ENCODE measurements at places on chromosomes 1 and 21. TPM values are rescaled to one million over a fixed set of nuclear protein-coding genes. Genes with fewer than 3 reads are reported as not detected.
A peak's percentile ranks its signal among the peaks of the same experiment; 100 is the strongest.

GRCh38 chr1:228139406-228139930 lies 611 bp upstream of the GUK1 start:
- DNase-seq, result no peak

GRCh38 chr1:222546091-222546490 lies 1.8 kb downstream of the HHIPL2 start:
- no peak for DNase-seq

DNA sequence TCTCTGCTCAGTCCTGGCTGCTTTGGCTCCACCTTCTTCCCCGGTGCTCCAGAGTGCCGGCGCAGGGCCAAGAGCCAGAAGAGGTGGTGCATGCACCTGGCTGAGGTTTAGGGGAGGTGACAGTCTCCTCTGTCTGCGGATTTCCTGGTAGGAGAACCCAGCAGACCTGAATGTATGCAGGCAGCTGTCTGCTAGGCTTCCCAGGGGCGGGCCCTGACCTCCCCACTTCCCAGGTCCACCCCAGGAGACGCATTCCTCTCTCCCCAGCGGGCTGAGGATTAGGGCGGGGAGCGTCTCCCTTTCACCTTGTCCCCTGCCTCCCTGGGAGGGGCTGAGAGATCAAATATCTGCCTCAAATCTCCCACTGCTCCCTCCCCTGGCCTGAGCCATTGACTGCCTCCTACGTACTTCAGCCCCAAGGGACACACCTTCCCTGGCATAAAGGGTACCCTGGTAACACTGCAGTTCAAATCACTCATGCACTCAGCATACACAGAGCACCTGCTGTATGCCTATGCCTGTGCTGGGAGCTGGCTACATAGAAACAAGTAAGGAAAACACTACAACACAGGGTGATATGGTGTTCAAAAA lies 27.5 kb downstream of the DMBX1 start:
- DNase-seq, result peak; percentile 48

- DNase-seq, result no peak
These were observed 1.8 kb downstream of the C2CD2 start for GRCh38 chr21:41951876-41952567.

DNA sequence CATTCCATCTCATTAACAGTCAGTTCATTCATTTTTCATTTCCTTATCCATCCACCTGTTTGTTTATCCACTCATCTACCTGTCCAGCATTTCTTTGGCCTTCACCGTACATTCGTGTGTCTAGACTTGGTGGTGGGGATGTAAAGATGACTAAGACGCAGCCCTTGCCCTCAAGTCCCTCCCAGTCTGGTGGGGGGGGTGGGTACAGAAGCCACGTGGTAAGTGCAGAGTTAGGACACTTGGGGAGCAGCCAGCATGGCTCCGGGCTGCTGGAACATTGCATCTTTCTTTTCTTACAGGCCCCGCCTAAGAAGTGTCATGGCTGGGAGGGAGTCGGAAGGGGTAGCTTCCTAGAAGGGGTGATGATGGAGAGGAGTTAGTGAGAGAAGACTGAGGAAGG lies 17.2 kb downstream of the KIF26B start:
- no peak for DNase-seq

Gene MIXL1
- total RNA-seq, result not detected

DNA sequence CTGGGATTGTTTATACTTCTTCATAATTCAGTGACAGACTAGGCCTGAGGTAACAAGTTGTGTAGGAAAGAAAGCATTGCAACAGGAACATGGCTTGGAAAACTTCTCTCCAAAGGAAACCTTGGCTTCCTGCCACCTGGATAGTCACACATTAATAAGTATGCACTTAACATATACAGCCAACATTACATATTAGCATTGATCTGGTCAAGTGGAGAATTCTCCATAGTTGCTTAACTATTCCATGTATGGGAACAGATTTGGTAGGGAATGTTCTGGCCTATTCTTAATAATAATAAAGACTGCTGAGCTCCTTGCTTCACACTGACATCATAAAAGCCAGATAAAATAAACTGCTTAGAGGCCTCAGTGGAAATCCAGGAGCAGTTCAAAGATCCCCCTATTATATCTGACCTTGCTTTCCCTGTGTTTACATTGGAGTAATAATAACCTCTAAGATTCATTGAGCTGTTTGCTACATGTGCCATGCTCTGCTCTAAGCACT lies 27.2 kb upstream of the NFIA start:
- DNase-seq, result peak; percentile 85

DNA sequence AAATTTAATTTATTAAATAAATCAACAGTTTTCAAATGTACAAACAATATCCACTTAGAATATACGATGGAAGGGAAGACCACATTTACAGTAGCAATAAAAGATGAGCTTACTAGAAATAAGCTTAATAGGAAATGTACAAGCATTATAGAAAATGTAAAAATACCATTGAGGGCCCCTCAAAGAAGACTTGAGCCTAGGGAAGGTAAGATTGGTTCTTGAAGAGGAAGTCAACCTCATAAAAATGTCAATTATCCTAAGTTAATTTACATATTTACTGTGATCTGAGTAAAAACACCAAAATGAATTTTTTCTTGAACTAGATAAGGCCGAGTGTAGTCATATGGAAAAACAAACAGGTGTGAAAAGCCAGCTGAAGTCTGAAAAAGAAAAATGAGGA lies 39.7 kb upstream of the TRIM67 start:
- DNase-seq, result no peak

DNA sequence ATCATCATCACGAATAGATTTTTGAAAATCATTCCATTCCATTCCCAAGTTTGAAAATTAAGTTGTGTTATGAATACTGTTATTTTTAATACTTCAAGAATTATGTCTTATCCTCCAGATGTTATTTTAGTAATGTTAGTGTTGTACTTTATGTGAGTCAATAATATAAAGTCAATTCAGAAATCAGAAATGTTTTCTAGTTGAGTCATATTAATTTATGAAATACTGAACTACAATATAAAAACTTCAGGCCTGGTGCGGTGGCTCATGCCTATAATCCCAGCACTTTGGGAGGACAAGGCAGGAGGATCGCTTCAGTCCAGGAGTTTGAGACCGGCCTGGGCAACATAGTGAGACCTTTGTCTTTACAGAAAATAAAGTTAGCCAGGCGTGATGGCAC lies 38.4 kb upstream of the GPR25 start:
- DNase-seq, result no peak
